Fibroblast of skin of back (primary cell): ENCODE measurements at places on chromosomes 12 and 14.

GRCh38 chr12:108483213-108484059 is 31.6 kb upstream of the FICD start:
- DNase-seq: no peak

- DNase-seq: peak; percentile 40
Measured at GRCh38 chr14:74965486-74966153, 10.2 kb upstream of the PGF start.

- no peak for DNase-seq
Measured at GRCh38 chr12:29818916-29819623, 35.3 kb upstream of the TMTC1 start.

DNA sequence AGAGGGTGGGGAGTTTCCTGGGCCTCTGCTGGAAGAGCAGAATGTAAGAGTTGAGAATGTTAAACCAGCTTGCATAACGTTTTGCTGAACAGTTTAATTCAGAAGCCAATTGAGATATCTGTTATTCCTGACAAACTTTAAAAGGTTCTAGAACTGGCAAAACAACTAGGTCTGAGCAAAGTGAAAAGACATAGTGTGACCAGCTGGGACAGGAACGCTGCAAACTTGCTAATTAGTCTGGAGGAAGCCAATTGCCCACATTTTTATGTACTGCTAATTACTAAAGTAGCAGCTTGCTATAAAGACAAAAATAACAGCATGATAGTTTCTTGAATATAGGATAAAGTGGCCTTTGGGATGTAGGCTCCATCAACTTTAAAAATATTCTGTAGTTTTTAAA is 704.9 kb downstream of the NRXN3 start:
- DNase-seq: no peak
